BJ (cell line): ENCODE measurements at places on chromosomes 7 and 10. TPM values are rescaled to one million over a fixed set of nuclear protein-coding genes. Genes with fewer than 3 reads are reported as not detected.

DNA sequence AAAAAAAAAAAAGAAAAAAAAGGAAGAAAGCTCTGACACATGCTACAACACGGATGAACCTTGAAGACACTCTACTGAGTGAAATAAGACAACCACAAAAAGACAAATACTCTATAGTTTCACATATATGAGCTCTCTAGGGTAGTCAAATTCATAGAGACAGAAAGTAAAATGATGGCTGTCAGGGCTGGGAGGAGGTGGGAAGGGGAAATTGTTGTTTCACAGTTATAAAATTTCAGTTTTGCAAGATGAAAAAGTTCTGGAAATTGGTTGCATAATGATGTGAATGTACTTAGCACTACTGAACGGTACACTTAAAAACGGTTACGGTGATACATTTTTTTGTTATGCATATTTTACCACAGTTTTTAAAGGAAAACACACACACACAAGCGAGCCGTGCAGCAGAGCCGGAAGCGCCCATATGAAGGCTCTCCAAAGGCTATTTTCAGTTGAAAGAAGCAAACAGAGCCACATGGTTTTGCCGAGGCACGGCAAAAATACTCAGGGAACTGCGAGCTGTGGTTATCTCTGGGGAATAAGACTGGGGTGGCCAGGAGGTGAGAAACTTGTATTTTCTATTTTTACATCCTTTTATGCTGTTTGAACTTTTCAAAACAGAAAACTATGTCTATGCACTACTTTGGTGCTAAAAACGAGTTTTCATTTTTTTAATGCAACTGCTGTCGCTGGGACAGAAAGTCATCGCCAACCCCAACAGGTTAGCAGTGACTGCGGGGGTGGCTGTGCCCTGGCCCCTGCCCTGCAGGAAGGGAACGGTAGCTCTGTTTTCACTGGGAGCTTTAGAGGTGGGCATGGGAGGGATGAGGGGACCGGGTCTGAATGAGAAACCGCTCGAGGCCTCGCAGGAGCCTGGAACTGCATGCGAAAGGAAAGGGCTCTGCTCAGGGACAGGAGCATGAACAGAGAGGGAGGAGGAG lies 132.9 kb downstream of the OAT start:
- no peak for DNase-seq

- DNase-seq: no peak
Observed at GRCh38 chr7:156669035-156669828, 28.7 kb downstream of the RNF32 start.

- no peak for DNase-seq
Observed at GRCh38 chr7:157357129-157358040, 20.6 kb downstream of the DNAJB6 start.

- no peak for DNase-seq
Observed at GRCh38 chr7:15954671-15955354, 268.3 kb upstream of the MEOX2 start.

DNA sequence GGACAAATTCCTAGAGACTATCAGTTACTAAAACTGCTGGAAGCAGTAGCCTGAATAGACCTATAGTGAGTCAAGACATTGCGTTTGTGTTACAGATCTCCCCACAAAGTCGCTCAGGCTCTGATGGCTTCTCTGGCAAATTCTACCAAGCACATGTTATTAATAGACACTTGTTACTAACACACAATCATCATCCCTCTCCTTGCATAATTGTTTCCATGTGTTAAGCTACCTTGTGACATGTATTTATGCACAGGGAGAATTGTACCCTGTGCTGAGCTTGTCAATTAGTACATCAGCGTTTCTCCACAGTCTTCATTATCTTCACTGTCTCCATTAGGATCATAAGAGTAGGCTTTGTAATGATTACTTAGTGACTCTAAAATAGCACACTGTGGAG lies 31.2 kb downstream of the DYNC2I1 start:
- DNase-seq: peak; percentile 19

GRCh38 chr7:75776295-75776971 lies 4.4 kb upstream of the CCL26 start:
- DNase-seq: peak; percentile 74

- no peak for DNase-seq
Observed at GRCh38 chr7:44565097-44565794, 8.5 kb downstream of the DDX56 start.

- no peak for DNase-seq
Observed at GRCh38 chr10:53477313-53477675, 704.7 kb upstream of the MBL2 start.

DNA sequence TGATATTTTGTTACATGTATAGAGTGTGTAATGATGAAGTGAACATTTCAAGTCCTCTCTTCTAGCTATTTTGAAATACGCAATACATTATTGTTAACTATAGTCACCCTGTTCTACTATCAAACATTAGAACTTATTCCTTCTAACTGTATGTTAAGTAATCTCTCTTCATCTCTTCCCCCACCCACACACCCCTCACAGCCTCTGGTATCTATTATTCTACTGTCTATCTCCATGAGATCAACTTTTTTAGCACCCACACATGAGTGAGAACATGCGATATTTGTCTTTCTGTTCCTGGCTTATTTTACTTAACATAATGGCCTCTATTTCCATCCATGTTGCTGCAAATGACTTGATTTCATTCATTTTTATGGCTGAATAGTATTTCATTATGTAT lies 57.7 kb upstream of the EGR2 start:
- DNase-seq: no peak

GRCh38 chr7:150569245-150569955 lies 2.2 kb downstream of the GIMAP4 start:
- no peak for DNase-seq

GRCh38 chr7:92255308-92255707 lies 9.5 kb downstream of the ANKIB1 start:
- peak; percentile 25 for DNase-seq

DNA sequence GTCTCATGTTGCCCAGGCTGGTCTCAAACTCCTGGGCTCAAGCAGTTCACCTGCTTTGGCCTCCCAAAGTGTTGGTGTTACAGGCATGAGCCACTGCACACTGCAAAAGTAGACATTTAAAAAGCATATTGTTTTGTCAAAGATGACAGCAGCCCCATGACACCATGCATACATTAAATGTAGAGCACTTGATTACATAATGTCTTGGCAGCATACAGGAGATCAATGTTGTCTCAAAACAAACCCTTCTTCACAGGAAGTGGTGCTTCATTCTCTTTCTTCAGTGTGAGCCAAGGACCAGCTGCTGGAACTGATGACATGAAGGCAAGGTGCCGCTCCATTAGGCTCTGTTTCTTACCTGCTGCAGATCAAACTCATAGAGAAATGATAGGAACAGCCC lies 218.4 kb downstream of the KLF6 start:
- no peak for DNase-seq

DNA sequence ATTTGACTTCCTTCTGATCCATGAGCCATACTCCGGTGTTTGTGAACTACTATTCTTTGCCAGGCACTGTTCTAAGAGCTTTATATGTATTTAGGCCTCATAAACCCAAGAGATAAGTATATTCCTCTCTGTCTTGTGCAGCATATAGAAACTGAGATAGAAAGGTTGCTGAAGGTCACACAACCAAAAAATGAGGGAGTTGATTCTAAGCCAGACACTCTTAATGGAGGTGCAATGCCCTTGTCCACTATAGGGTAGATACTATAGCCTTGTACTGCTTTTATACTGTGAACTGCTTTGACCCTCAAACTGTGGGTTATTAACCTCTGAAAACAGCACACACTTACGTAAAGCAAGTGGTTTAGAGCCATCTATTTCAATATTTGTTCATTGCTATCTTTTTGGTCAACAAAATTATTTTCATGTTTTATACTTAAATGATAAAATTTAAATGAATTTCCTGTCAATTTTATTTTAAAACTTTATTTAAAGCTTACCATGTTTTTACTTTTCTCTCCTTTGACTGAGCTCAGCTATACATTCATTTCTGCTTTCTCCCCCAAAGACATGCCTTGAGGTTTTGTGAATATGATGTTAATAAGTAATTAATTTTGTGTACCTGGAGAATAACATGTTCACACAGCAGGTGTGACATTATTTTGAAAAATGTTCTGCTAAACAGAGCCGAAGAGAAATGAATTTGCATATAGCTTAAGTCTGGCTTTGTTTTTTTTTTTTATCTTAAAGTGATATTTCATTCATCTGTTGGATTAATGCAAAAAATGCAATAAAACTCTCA lies 687.3 kb downstream of the DNAJB9 start:
- no peak for DNase-seq

GRCh38 chr7:91343996-91344629 lies 79.9 kb downstream of the FZD1 start:
- no peak for DNase-seq

DNA sequence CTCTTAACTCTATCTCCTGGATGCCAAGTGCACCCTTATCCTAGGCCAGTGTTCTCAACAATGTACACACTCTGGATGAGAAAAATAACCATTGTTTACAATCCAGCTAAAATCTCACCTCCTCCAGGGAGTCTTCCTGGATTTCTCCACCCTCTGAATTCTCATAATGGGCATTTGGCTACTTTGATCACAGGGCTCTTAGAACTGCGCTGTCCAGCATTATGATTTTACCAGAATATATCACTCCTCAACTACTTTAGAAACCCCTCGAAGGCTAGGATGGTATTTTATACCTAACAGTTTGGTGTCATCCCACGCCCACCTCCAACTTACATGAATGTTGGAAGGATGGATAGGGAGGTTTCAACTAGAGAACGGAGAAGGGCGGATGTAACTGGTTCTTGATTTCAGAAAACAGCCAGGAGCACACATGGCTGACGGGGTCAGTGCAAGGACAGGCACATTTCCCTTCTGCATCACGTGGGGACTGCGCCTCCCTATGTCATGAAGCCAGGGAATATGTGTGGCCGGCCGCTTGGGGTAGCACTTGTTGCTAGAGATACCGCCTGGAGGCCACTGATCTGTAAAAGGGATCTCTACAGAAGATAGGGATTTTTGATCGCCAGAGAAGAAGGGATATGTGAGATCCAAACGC lies 1.2 kb upstream of the ATP6V0E2 start:
- peak; percentile 49 for DNase-seq

DNA sequence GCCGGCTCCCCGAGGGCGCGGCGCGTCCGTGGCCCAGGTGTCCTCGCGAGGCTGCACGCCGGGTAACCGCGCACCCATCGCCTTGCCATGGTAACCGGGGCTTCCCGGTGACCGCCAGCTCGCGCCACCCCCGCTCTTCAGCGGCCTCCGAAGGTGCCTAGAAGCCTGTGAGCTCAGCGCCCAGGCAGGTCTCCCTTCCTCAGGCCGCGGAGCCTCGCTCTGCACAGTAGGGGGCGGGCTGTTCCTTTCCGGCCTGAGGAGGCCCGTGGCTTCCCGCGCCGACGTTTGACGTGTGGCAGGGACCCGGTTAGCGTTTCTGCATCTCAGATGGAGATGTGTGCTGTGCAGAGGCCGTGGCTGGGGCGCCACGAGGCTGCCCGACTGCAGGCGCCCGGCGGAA lies 117.1 kb downstream of the DYNC2I1 start:
- DNase-seq: no peak

- no peak for DNase-seq
Observed at GRCh38 chr10:74901301-74901700, 74.9 kb downstream of the KAT6B start.

GRCh38 chr10:12051241-12051640 lies 8.6 kb upstream of the UPF2 start:
- DNase-seq: no peak

GRCh38 chr10:78657163-78657861 lies 411.5 kb upstream of the ZMIZ1 start:
- no peak for DNase-seq

GRCh38 chr7:139192014-139192706 lies 38.9 kb upstream of the UBN2 start:
- DNase-seq: no peak

- no peak for DNase-seq
Observed at GRCh38 chr7:15043931-15044330, 141.4 kb upstream of the DGKB start.

DNA sequence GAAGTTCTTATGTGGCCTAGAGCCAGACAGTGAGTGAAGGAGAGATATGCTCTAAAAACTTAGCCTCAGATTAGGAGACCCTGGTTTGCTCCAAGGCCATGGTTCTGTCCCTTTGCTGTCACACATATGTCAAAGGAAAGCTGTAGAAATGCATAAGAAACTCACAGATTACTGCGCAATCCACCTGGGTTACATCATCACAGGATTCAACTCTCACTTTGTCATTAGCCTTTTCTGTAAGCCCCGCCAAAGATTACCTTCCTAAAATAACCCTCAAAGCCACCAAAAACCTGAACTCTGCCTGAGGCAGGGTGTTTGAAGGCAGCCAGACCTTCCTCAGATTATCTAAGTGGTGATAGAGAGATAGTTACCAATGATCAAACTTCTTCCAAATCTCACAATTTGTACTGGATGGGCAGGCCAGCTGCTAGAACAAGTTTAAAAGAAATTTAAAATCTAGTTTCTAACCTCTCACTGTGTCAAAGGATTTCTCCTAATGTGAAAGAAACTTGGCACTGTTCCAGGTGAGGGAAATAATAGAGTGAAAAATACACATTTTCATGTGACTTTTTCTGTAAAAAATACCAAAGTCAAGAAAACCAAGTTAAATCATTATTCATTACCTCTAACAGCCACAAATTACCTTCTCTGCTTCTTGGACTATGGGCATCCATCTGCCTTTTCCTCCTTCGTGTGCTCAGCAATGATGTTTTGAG lies 567.2 kb downstream of the SUGCT start:
- no peak for DNase-seq

POU6F2 gene
- polyA plus RNA-seq: not detected in 2 replicates

LIPN gene
- polyA plus RNA-seq: not detected in 2 replicates

DLG5 gene
- 13.4 and 21.9 TPM in 2 replicates for polyA plus RNA-seq

FOXP2 gene
- 0.59 and 0.66 TPM in 2 replicates for polyA plus RNA-seq

PEX1 gene
- polyA plus RNA-seq: 8.2 and 14.0 TPM in 2 replicates

AZGP1 gene
- not detected in 2 replicates for polyA plus RNA-seq

ACTA2 gene
- 1,067 and 1,821 TPM in 2 replicates for polyA plus RNA-seq

LEP gene
- 0.05 TPM in 2 replicates for polyA plus RNA-seq
